ENCODE measurements at places on chromosomes 11 and 22.

DNA sequence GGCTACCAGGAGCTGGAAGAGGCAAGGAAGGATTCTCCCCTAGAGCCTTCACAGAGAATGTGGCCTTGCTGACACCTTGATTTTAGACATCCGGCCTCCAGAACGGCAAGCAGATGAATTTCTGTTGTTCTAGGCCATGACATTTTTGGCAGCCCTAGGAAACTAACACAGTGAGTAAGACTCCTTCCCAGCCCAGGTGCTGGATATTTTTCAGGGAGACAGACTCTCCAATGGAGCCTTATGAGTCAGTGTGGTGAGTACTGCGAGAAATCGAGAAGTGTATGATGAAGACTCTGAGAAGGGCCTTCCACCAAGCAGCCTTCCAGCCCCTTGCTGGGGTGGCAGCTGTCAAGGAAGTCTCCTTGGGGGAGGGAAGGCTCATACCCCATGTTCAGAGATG is 114.4 kb downstream of the OSBP2 start:
- DNase-seq, result peak; percentile 31
- no peaks in the 10 kb centered on the region for H3K27me3 ChIP-seq
- H3K27ac ChIP-seq, result peak overlapping the region; percentile 59
- no peaks in the 10 kb centered on the region for H3K36me3 ChIP-seq
- H3K4me3 ChIP-seq, result no peak overlapping the region

DNA sequence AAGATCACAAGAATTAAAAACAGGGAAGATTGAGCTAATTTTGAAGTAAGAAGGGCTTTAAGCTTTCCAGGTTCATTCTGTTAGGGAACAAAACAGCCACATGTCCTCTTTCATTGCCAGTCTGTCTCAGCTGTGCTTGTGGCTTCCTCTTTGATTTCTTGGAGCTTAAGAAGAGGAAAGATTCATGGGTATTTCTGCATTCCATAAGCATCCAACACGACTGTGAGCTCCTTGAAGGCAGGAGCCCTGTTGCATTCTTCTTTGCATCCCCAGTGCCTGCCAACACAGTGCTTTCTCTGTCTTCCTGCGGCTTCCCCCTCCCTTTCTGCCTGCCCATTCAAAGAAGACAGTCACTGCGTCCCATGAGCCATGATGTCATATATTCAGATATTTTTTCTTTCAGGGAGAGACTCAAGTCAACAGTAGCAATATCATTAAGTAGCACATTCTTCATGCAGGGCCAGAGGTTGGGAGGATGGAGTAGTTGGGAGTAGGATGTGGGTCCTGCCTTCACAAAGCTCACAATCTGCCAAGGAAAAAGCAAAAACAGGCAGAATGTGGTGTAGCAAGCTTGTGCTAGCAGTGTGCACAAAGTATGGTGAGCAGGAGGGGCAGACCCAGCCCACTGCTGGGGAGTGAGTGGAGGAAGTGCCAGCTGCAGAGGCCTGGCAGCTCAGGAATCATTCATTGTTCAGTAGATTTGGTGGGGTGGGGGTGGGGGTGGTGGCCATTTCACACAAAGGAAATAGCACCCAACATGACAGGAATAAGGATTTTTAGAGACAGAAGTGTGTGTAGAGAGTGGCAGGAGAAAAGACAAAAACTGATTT is 162.1 kb upstream of the RASSF10 start:
- H3K36me3 ChIP-seq, result no peaks in the 10 kb centered on the region
- no peak for DNase-seq
- H3K4me1 ChIP-seq, result peaks cover 15% of the 10 kb centered on the region
- no peak overlapping the region for H3K27ac ChIP-seq
- H3K4me3 ChIP-seq, result no peak overlapping the region
- H3K27me3 ChIP-seq, result no peaks in the 10 kb centered on the region

GRCh38 chr22:37213941-37214730 is 1.9 kb upstream of the SSTR3 start:
- no peaks in the 10 kb centered on the region for H3K4me1 ChIP-seq
- H3K4me3 ChIP-seq, result no peak overlapping the region
- DNase-seq, result no peak
- H3K27ac ChIP-seq, result no peak overlapping the region
- H3K27me3 ChIP-seq, result no peaks in the 10 kb centered on the region

GRCh38 chr11:126640186-126640585 is 284.7 kb downstream of the ST3GAL4 start:
- no peak for DNase-seq
- no peak overlapping the region for H3K27ac ChIP-seq
- H3K4me3 ChIP-seq, result no peak overlapping the region
- no peaks in the 10 kb centered on the region for H3K4me1 ChIP-seq

- peaks cover 40% of the 10 kb centered on the region for H3K27me3 ChIP-seq
- no peak overlapping the region for H3K27ac ChIP-seq
- H3K36me3 ChIP-seq, result no peaks in the 10 kb centered on the region
- H3K4me1 ChIP-seq, result no peaks in the 10 kb centered on the region
- DNase-seq, result no peak
Measured at GRCh38 chr11:79342236-79342635, 98.6 kb downstream of the TENM4 start.

DNA sequence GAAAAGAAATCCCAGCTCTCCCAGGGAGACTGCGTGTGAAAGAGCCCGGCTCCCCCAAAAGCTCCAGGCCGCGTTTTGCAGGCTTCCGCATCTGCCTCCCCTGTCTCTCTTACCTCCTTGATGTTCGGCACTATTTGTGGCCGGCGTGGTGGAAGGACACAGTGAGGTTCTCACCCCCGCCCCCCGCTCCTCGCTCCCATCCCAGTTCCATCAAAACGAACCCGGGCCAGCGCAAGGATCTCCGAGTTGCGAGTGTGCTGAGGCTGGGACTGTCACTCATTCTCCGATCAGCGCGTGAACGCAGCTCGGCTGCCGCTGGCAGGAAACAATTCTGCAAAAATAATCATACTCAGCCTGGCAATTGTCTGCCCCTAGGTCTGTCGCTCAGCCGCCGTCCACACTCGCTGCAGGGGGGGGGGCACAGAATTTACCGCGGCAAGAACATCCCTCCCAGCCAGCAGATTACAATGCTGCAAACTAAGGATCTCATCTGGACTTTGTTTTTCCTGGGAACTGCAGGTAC is at the start of gene NCAM1:
Gene NCAM1, plus strand, starts transcription at position 275 of the 523 bp plus-strand sequence.
- no peak within 1 kb of the TSS for H3K27ac ChIP-seq
- H3K4me3 ChIP-seq, result peak within 1 kb of the TSS; percentile 40
- H3K27me3 ChIP-seq, result peaks cover 63% of the 10 kb centered on the region
- H3K36me3 ChIP-seq, result no peaks in the 10 kb centered on the region

- peaks cover 5% of the 10 kb centered on the region for H3K4me1 ChIP-seq
- no peaks in the 10 kb centered on the region for H3K36me3 ChIP-seq
- DNase-seq, result no peak
- no peaks in the 10 kb centered on the region for H3K27me3 ChIP-seq
- no peak overlapping the region for H3K27ac ChIP-seq
- H3K4me3 ChIP-seq, result no peak overlapping the region
Measured at GRCh38 chr11:64560139-64560771, 30.8 kb upstream of the SLC22A12 start.

- H3K4me3 ChIP-seq, result no peak overlapping the region
- no peak overlapping the region for H3K27ac ChIP-seq
- no peaks in the 10 kb centered on the region for H3K27me3 ChIP-seq
- no peaks in the 10 kb centered on the region for H3K36me3 ChIP-seq
Measured at GRCh38 chr11:37184326-37184725, 586.3 kb upstream of the RAG2 start.

- H3K27me3 ChIP-seq, result no peaks in the 10 kb centered on the region
- H3K27ac ChIP-seq, result no peak overlapping the region
- DNase-seq, result no peak
- H3K36me3 ChIP-seq, result peaks cover 4% of the 10 kb centered on the region
Measured at GRCh38 chr11:86013713-86014112, 55.2 kb downstream of the PICALM start.

Measured in PC-3 (cell line).